ENCODE measurements at places on chromosomes 13 and 19.
A peak's percentile ranks its signal among the peaks of the same experiment; 100 is the strongest.

DNA sequence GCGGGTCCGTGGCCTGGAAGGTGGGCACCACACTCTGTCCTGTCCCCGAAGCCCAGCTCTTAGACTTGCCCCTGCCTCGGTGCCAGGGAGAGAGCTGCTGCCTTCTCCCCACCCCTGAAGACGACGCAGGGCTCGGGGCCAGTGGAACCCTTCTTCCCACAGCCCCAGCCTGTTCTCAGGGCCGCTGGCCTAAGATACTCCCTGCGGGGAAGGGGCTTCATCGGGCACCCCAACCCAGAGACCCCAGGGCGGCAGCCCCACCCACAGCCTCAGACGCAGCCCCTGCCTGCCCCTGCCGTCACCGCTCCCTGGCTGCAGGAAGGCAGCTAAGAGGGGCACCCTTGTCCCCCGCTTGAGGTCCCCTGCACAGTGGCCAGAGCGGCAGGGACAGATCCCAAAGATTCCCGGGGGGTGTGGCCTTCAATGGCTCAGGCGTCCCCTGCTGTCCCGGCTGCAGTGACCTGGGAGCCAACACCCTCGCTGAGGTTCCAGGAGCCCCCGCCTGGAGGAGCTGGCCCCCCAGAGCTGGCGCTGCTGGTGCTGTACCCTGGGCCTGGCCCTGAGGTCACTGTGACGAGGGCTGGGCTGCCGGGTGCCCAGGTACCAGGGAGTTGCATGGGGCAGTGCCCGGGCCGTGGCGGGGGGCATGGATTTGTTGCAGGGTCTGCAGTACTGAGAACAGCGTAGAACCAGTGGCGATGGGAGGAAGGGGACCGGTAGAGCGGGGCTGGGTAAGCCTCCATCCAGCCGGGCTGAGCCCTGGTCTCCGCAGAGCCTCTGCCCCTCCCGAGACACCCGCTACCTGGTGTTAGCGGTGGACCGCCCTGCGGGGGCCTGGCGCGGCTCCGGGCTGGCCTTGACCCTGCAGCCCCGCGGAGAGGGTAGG lies 1.0 kb downstream of the AMH start:
- no peak for DNase-seq

DNA sequence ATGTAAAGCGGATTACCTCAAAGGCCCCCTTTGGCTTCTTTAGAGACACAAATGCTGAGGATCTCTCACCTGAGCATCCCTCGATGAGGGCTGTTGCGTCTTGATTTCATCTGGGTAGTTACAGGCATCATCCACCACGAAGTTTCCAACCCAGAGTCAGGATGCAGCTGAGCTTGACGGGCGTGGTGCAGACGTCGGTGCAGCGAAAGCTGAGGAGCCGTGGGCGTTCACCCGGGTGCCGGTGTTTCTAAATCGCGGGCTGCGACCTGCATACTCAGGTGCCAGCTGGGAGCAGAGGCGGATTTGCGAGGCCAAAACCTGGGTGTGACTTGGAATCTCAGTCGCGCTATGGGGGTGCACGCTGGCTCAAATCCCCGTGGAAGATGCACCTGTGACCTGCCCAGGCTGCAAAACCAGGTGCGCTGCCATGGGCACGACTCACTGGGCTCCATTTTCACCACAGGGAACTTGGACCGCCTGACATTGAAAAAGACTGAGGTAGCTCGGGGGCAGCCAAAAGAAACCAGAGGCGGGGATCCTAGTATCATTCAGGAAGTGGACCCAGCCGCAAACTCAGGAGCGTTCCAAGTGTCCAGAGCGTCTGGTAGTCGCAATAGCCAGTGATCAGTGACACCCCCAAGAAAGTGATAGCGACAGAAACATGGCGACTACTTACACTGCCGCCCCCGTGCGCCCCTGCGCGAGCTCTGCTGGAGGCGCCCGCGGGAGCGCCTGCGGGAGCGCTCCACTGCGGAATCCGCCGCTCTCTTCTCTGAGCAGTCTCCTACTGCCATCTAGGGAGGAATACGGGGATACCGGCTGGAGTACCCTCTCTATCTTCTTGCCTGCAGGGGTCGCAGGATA lies 36.4 kb upstream of the IGFL4 start:
- DNase-seq = peak; percentile 58

- DNase-seq = no peak
Observed at GRCh38 chr19:32349051-32349450, 3.6 kb downstream of the ZNF507 start.

DNA sequence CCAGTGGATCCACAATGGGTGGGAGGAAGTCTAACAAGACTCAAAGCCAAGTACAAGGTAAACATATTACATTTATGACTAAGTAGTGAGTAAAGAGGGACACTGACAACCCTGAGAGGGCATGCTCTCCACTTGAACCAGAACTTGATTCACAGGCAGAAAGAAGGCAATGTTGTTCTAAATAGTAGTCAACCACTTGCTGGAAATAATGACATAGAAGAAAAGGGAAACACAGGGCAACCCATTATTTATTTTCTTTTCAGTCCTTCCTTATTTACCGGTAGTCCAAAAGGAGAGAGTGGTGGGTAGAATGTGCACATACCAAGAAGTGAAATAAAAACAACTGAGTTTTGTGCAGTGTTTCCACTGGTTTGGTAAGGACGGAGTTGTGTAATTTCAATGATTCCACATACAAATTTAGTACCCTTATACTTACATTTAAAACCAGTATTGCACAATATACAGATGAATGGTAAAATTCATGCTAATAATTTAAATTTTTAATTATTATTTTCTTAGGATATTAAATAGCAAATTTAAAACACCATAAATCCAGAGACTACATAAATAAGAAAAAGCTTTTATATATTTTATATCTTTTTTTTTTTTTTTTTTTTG lies 65.9 kb downstream of the ENOX1 start:
- DNase-seq = no peak

DNA sequence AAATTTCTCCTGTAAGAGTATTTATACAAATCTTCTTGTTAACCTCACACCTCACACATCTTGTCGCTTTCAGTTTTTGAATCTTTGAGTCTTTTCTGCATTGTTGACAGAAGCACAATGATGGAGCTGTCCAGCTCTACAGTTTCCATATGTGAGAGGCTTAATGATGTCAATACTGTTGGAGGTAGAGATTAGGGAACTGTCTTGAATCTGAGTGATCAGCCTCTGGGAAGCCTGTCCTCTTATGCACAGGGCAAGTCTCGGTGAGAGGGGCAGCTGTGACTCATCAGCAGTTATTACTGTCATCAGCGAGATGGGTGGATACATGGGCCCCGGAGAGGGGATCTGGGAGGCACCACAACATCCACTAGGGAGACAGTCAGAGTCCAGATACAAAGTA lies 4.6 kb upstream of the ITGBL1 start:
- DNase-seq = no peak

DNA sequence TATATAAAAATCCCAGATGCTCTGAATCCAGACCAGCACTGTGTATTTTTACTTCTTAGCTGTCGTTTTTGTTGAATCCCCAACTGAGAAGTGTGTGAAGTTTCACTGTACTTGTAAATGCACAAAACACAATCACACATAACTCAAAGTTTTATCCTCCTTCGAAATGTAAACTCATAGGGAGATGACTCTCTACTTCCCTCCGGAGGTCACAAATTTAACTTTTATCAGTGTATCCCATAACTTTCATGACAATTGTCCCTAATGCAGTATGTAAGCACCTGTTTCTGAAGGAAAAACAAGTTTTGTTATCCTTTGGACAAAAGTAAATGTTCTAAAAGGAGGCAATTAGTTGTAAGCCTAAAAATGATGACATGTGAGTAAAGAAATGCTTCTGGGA lies 665.0 kb upstream of the SLITRK6 start:
- DNase-seq = no peak

DNA sequence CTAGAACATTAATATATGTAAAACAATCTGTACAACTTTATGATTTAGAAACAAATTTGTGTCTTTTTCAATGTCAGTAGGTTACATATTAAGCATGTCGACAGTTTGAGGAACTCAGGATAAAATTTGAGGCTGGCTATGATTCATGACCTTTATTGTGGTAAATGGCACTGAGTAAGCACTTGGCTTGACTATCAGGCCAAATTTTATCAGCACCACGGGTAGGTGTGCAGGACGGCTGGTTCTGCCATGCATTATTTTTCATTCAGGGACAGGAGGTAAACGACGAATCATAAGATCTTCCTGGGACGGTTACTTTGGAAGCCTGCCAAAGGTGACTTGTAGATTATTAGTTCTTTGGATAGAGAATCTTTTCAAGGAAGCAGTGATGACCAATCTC lies 19.9 kb upstream of the CYP4F8 start:
- peak; percentile 80 for DNase-seq

All from CD14-positive monocyte (primary cell).